ENCODE measurements at places on chromosomes 12 and 14. TPM values are rescaled to one million over a fixed set of nuclear protein-coding genes. Genes with fewer than 3 reads are reported as not detected.

CLEC9A gene
- not detected for total RNA-seq

SLC17A8 gene
- not detected for total RNA-seq

ISCA2 gene
- total RNA-seq: 11.0 TPM

CDCA3 gene
- 0.66 TPM for total RNA-seq

TAS2R9 gene
- not detected for total RNA-seq

EML5 gene
- total RNA-seq: under 0.01 TPM

GPHN gene
- total RNA-seq: 2.6 TPM

GSC gene
- total RNA-seq: not detected
